ENCODE measurements at places on chromosomes 12 and 14.

DNA sequence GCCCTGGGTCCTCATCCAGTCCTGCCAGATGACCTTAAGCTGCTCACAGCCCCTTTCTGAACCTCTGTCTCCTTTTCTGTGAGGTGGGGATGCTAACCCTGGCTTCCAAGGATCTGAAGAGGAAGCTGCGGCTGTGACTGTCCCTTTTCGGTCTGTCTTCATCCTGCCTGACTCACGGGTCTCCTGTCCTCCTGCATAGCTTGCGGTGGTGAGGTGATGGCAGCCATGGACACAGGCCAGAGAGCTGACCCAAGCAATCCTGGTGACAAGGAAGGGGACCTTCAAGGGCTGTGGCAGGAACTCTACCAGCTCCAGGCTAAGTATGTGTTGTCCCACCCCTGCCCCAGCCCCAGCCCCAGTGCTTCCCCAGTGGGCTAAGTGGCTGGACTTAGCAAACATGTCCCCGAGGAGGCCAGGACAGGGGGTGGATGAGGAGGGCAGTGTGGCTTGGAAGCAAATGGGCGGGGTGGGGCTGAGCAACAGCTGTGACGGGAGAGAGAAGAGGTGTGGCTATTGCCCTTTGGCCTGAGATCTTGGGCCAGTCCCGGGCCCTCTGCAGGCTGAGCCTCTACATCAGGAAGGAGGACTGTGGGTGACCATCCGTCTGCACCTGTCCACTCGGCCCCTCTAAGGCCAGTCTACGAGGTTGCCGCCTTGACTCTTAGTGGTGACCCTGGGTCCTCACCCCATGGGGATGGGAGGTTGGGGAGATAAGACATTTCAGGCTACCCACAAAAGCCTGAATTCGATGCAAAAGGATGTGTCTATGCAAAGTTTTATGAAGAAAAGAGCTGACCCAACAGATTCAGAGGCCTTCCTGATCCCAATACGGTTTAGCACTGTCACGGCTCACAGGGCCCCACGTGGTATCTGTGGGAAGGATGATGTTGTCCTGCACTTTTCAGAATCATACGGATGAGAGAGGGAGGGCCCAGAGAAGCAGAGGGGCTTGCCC, 1.1 kb downstream of the CCDC197 start:
- no peak for DNase-seq

DNA sequence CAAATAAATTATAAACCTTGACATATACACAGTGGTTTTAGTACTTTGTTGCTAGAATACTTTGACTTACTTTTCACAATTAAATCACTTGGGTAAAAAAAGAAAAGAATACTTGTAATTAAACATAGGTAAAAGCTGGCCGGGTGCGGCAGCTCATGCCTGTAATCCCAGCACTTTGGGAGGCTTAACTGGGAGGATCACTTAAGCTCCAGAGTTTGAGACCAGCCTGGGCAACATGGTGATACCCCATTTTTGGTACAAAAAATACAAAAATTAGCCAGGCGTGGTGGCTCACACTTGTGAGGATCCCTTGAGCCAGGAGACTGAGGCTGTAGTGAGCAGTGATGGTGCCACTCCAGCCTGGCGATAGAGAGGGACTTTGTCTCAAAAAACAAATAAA, 7.8 kb downstream of the STX2 start:
- DNase-seq = no peak

DNA sequence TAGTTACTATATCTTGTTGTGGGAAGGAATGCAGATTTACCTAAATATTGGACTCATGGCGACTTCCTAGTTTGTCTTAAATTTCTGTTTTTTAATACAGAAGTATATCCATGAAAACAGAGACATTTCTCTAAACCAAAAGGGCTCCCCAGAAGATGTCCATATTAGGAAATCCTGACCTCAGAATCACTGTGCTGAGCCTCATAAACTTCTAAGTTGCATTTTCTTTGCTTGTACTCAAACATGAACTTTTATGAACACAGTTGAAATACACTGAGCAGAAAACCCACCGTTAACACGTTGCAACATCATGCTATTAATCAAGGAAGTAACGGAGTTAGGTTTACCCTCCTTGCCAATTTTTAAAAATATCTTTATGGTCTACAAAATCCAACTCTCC, 42.9 kb upstream of the NR2C1 start:
- no peak for DNase-seq

- DNase-seq = no peak
Measured at GRCh38 chr14:68775614-68776126, 17.2 kb downstream of the ZFP36L1 start.

GRCh38 chr14:44291366-44291915, 215.6 kb downstream of the FSCB start:
- DNase-seq = no peak

Data from HTR-8/SVneo (cell line).